ENCODE measurements at places on chromosomes 11 and 22. TPM values are rescaled to one million over a fixed set of nuclear protein-coding genes. Genes with fewer than 3 reads are reported as not detected.

MUC5AC gene
- not detected for total RNA-seq

OR5B21 gene
- not detected for total RNA-seq

PRG3 gene
- total RNA-seq = not detected

MYOD1 gene
- not detected for total RNA-seq

EFCAB6 gene
- 1.8 TPM for total RNA-seq

GRAMD1B gene
- total RNA-seq = 16.8 TPM

PGAP2 gene
- total RNA-seq = 10.9 TPM

ZP1 gene
- 0.36 TPM for total RNA-seq

JAML gene
- total RNA-seq = not detected

RFPL2 gene
- not detected for total RNA-seq

TMEM121B gene
- not detected for total RNA-seq

GUCD1 gene
- total RNA-seq = 155 TPM

GLYATL1 gene
- not detected for total RNA-seq

VSIG10L2 gene
- total RNA-seq = not detected

RHOD gene
- total RNA-seq = 27.5 TPM

SNU13 gene
- total RNA-seq = 58.0 TPM

DDX6 gene
- 116 TPM for total RNA-seq

CARNS1 gene
- under 0.01 TPM for total RNA-seq

OR9Q2 gene
- not detected for total RNA-seq

SERHL2 gene
- 2.9 TPM for total RNA-seq

CD3D gene
- total RNA-seq = not detected

RFPL3 gene
- total RNA-seq = not detected

TXNRD2 gene
- 21.5 TPM for total RNA-seq

GPR83 gene
- total RNA-seq = not detected

OR2D2 gene
- 0.36 TPM for total RNA-seq

TRIM48 gene
- total RNA-seq = not detected

Measured in osteoblast (primary cell).